ENCODE measurements at places on chromosomes 3 and 15.

DNA sequence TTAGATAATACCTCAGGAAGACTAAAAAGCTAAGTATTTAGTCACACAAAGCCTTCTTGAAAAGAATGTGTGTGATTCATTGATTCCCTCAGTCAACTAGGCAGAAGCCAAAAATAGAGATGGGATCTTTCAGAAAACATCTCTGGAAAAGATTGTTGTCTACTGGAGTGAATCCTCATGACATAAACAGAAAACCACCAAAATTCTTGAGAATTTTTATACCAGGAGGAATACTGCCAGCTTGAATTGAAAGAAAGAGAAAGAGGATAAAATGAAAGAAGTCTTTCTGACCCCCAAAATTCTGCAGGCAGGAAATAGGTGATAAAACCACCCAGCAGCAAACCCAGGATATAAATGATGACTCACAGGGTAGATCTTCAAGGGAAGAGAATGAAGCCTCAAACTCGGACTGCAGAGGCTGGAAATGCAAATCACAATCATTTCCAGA lies 363.1 kb upstream of the PLSCR5 start:
- DNase-seq = no peak

- no peak for DNase-seq
Measured at GRCh38 chr3:67481126-67481525, 173.3 kb downstream of the SUCLG2 start.

DNA sequence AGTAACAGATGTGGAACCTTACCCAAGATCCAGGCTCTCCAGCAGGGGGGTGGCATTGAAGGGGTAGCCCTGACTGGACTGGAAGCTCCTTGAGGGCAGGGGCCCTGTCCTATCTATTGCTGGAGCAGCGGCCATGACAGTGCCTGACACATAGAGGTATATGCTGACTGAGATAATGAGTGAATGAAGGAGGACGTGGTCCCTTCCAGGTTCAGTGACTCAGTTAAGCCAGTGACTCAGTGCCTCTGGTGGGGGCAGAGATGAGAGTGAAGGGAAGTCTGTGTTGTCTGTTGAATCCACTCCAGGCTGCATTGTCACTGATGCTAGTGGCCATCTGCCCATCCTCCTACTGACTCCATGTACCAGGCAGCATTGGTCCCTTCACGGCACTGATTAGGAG lies 13.0 kb upstream of the CTXND1 start:
- no peak for DNase-seq

DNA sequence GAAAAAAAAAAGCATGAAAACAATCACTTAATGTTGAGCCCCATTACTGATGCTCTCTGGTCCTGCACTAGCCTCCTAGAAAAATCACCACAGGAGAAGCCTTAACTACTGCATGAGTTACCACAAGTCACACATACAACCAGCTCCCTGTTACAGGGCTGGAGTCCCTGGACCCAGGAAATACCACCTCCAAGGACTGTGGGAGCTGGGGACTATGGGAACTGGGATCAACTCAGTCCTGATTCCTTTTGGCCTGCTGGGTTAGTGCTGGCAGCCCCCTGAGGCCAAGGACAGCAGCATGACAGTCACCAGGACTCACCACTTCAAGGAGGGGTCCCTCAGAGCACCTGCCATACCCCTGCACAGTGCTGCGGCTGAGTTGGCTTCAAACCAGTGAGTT lies 559 bp downstream of the NR1I2 start:
- no peak for DNase-seq

DNA sequence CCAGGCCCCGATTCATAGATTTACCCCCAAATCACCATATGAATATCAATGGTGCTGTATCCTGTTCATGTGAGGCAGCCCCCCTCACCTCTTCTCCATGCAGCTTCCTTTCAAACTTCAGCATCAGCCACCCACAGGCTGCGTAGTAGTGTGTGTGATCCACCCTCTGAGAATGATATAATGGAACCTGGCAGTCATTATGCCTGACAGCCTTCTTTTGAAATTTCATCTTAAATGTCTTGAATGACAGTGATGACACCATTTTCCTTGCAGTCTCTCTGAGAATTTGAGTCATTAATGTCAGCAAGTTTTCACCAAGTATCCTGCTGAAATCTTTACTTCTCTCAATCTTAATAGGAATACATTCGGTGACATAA lies 3.5 kb upstream of the CLRN1 start:
- no peak for DNase-seq

DNA sequence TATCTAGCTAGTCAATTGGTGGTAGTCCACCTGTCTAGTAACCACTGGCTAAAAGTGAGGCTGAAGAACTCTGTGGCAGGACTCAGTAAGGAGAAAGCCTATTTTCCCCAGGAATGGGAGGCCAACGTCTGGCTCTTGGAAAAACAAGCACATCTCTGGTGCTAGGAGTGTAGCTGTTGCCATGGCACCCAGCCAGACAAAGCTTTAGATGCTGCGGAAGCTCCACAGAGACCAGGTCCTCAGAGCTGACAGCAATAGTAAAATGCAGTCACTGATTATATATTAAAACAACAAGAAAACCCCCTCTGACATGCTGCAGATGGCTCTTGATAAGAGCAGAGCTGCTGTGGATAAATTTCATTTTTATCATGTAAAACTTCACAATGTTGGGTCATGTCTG lies 124.9 kb upstream of the STRIT1 start:
- no peak for DNase-seq

- peak; percentile 88 for DNase-seq
Measured at GRCh38 chr3:38651153-38651789, 1.8 kb upstream of the SCN5A start.

DNA sequence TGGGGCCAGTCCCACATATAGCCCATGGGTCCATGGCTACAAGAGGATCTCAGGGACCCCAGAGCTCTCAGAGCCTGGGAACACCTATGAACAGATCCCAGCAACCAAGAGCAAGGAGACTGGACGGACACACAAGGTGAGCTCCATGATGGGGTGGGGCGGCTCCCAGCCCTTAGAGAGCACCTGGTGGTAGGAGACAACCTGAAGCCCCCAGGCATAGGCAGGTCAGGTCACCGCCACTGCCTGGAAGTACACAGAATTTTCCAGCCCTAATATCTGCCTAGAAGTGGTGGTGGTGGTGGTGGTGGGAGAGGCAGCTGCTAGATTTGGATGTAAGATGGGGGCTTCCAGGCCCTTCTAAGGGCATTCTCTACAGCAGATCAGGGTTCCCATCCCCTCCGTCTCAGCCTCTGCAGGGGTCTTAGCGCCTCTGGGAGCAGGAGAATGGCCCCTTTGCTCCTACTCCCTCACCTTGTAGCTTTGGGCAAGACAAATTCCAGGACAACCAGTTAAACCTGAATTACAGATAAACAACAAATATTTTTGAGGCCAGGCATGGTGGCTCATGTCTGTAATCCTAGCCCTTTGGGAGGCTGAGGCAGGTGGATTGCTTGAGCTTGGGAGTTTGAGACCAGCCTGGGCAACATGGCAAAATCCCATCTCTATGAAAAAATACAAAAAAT lies 9.2 kb downstream of the SH2D7 start:
- peak; percentile 41 for DNase-seq

DNA sequence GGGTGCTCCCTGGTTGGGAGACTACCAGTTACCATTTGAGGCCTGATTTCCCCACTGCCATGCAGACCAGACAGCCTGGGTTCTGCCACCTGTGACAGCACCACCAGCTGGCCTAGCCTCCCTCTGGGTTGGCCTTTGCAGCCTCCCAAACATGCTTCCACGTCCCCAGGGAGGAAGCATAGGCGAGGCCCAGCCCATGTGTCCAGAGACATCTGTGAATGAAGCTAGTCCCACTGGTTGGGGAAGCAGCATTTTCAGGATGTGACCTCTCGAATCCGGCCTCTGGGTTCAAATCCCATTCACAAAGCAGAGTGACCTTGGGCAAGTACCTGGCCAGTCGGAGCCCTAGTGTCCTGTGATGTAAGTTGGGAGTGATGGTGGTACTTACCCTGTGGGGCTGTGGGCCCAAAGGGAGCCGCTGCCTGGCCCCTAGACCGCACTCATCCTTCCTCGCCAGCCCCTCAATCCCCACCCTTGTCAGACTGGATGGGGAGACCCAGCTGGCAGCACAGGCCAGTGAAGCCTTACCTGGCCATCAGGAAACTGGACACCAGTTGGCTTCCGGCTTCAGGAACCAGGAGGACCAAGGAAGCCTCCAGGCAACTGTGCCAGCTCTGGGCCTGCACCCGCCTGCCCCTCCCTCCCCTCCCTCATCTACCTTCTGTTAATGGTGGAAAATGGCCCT lies 6.0 kb downstream of the KLF15 start:
- DNase-seq = peak; percentile 49

GRCh38 chr3:155078711-155079467 lies 1.2 kb upstream of the MME start:
- no peak for DNase-seq

DNA sequence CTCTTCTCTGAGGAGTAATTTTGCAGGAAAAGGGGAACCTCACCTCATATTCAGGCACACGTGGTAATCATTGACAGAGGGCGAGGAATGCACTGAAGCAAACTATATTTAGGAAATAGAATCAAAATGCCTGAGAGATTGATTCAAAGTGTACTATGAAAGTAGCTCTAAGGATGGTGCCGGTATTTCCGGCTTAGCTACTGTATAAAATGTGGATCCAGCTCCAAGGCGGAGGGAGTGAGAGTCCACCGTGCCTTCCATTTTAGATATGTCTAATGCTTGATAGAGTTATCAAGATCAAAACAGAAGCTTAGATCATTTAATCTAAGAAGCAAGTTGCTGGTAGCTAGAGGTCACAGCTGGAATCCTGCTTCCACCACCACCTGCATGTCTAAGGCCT lies 33.0 kb downstream of the GOLIM4 start:
- DNase-seq = no peak

DNA sequence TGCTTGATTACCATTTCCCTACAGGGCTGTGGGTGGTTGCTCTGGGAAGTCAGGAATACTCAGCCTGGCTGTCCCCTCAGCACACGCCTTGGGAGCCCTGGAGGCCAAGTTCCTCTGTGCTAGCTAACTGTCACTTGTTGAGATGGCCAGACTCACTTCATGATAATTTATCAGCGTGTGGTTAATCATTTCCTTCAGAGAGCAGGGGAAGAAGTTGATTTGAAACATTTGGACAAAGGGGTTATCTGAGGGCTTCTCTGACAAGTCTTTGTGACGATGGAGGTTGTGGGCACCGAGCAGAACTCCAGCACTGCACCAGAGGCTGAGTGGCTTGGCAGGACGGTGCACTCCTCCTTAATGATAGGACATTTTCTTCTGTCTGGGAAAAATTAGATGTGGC lies 61.9 kb downstream of the WHAMM start:
- no peak for DNase-seq

DNA sequence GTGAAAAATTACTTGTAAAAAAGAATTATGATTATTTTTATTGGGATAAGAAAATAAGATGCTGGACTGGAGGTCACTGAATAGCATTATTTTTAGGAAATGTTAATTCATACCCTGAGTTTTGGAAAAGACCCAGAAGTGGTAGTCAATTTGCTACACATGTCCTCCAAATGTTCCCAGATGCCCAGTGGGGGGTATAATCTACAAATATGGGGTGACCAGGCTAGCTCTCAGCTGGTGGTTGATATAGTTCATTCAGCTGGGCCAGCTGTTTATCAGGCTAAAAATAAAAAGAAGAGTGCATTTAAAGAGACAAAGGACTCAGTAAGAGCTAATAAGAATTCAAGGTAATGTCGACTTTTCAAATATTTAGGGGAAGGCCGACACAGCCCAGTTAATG lies 402.0 kb upstream of the GOLIM4 start:
- DNase-seq = no peak

DNA sequence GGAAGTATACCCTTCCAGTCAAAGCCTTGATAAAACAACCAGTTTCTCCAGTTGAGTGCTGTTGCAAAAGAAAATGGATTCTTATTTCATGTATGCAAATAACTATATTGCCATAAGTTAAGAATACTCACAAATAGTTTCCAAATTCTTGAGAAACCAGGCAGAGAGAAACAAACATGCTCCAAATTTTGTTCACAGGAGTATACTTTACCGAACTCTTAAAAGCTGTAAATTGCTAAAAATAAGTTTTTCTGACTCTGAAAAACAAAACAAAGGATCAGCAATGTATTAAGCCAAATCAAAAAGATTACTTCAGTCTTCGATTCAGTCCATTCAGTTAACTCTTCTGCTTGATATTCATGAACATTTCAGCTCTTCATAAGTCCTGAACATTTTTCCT lies 646.5 kb downstream of the MCTP2 start:
- DNase-seq = no peak

- DNase-seq = no peak
Measured at GRCh38 chr3:40207796-40208195, 101.7 kb upstream of the EIF1B start.

- DNase-seq = no peak
Measured at GRCh38 chr15:44058126-44058525, 136.9 kb downstream of the FRMD5 start.

- no peak for DNase-seq
Measured at GRCh38 chr3:193310914-193311723, 67.4 kb downstream of the ATP13A5 start.

- DNase-seq = no peak
Measured at GRCh38 chr3:20186600-20187004, 596 bp upstream of the SGO1 start.

DNA sequence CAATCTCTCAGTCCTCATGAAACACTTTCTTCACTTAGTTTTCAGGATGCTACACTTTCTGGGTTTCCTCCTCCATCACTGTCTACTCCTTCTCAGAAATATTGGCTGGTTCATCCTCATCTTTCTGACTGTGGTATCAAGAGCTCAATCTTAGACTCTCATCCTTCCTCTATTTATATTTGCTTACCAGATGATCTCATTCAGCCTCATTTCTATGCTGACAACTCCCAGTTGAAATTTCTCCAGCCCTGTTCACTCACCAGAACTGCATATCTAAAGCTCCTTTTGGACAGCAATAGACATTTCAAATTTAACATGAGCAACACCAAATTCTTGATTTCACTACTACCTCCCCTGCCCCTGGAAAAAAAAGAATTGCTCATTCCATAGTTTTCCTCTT lies 48.0 kb upstream of the FBN1 start:
- no peak for DNase-seq

DNA sequence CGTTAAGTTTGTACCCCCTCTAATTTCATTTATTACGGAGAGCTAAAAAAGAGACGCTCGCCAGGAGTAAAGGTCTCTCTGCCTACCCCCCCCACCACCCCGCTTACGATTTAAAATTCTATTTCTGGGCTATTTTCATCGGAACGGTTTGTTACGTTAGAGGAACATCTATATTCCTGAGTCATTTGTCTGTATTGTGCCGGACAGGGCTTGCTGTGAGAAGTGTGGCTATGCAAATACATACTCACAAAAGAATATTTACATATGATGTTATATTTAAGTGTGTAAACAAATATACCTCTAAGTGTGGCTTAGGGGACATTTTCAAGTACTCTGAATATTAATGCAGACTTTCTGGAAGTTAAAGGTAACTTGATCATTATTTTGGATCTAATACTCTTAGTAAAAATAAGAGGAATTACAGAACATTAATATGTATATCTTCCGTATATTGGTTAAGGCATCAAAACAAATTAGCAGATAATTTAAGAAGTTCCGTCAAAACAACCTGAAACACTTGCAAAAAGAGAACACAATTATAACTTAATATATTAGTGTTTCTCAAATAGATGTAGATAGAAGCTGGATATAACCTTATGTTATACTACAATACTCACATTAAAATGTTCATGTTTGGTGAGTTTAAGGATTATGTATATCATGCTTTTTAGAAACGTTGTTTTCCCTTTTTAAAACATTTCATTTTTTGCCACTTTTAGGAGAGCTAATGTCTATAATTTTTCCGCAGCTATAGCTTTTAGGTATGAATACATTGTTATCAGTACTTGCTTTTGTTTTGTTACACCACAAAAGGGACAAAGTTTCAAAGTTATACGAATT lies 1.6 kb upstream of the SHOX2 start:
- DNase-seq = no peak

Measured in activated effector memory CD4-positive, alpha-beta T cell treated with anti-CD3 and anti-CD28 coated beads, Interleukin-2, amount 50 U/mL, for 16 hours (primary cell).